Stimulated activated CD4-positive, alpha-beta T cell treated with anti-CD3 and anti-CD28 coated beads, Interleukin-1b, Interleukin-23, amount 100 ng/mL, for 4 hours (primary cell): ENCODE measurements at places on chromosomes 1 and 21.

DNA sequence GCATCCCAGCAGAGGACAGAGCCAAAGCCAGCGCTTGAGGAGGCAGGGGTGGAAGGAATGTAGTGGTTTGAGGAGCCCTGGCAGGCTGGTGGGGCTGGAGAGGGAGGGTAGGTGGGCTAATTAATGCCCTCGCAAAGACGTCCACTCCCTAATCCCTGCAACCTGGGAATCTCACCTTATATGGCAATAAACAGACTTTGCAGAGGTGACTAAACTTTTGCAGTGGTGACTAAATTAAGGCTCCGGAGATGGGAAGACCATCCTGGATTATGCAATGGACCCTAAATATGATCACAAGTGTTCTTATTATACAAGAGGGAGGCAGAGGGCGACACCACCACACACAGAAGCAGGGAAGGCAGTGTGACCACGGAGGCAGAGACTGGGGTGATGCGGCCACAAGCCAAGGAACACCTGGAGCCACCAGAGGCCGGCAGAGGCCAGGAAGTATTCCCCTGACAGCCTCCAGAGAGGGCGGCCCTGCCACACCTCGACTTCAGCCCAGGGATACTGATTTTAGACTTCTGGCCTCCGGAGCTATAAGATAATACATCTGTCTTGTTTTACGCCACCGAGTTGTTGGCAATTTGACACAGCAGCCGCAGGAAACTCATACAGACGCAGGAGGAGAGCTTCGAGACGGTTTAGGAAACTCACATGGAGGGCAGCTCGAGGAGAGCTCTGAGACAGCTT, 23.1 kb upstream of the NPPB start:
- no peak for DNase-seq

GRCh38 chr1:183859119-183859518, 54.2 kb downstream of the RGL1 start:
- no peak for DNase-seq

- DNase-seq, result no peak
Measured at GRCh38 chr1:109927911-109928321, 17.3 kb downstream of the CSF1 start.

GRCh38 chr21:43692949-43693348, 26.0 kb upstream of the PDXK start:
- no peak for DNase-seq

GRCh38 chr1:63135174-63135512, 187.2 kb upstream of the FOXD3 start:
- no peak for DNase-seq

- DNase-seq, result no peak
Measured at GRCh38 chr1:173355281-173356031, 121.7 kb upstream of the PRDX6 start.

DNA sequence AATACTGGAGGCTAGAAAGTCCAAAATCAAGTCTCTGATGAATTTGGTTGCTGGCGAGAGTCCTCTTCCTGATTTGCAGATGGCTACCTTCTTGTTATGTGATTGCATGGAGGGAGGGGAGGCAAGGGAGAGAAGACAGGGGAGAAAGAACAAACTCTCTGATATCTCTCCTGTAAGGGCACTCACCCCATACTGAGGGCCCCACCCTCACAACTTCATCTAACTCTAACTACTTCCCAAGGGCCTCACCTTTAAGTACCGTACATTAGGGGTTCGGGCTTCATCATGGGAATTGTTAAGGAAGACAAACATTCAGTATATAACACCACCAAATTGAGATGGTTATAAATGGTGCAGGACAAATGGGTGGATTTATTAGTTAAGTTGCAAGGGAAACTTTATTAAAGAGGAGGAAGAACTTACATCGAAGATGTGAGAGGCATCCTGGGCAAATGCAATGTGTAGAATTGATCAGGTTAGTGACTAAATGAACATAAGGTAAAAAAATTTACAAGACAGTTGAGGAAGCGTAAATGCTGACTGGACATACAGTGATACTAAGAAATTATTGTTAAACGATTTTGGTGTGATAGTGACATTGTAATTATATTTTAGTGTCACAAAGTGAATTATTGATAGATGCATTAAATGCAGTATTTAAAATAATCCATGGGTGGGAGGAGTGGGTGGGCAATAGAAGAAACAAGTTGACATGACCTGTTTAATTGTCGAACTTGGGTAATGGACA, 10.6 kb downstream of the OR2B11 start:
- no peak for DNase-seq

- no peak for DNase-seq
Measured at GRCh38 chr1:165445388-165445787, 462 bp upstream of the RXRG start.

DNA sequence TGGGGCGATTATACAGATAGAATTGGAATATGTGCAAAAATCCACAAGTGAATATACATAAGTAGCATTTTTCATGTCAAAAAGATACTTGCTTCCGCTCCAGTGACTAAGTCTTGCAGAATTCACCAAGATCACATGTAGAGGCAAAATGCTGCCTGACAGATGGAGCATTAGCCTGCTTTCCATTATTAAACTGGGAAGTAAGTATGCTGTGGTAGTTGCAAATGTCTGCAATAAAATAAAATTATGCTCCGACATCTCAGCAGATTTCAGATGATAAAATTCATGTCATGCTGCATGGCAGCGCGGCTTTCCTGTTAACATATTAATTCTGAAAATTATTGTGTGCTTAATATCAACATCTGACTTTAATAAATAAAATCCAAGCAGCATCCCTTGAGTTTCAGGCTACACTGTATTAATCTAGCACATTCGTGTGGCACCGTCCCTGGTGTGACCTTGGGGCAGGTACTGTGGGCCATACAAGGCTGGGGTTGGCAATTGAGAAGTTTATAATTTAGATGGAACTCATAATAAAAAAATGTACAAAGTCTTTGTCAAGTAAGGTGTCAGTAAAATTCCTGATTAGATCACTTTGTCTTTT, 366.4 kb upstream of the ZP4 start:
- no peak for DNase-seq

- no peak for DNase-seq
Measured at GRCh38 chr1:241715435-241715834, 63.4 kb downstream of the WDR64 start.
